ENCODE measurements at places on chromosomes 2 and 18.

GRCh38 chr2:203436496-203436895 is 98.6 kb downstream of the RAPH1 start:
- DNase-seq: no peak

DNA sequence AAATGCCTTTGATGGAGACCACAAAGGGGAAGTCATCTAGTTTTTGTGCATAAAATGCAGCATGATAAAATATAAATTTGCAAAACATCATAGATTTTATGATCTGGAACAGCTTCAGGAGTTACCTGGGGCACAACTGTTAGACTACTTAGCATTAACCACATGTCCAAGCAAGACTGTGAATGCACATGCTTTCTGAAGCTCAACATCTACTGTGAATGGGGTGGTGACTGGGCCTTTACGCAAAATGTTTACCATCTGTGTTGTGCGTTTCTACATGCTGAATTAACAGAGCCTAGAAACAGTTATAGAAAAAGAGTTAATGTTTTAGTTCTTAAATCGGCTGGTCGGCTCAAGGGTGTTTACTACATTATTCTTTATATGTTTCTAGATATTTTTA is 45.5 kb downstream of the KCTD1 start:
- no peak for DNase-seq

- DNase-seq: no peak
Observed at GRCh38 chr18:74446178-74446577, 10.9 kb downstream of the DIPK1C start.

DNA sequence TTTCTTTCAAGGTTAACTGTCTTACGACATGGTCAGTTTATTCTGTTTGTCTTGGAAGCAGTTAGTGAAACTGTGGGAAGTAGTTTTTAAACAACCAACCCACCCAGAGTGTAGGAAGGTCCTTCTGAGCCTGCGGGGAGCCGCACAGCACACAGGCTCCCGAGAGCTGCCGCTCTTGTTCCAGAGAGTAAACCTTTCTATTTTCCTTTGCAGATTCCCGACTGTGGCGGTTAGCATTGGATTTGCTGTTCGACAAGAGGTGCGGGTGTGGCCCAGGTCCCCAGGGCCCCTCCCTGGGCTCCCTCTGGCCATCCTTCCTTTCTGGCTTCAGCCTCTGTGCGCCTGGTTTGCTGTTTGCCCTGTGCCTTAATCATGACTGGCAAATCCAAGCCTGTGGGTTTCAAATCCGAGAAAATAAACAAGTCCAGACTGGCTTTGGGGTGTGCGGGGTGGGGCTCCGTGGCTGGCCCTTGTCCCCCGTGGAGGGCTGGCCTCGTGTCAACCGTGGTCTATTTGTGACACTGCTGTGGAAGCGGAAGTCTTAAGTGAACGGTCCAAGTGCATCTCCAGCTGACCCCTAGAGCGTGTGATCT is 30.7 kb downstream of the IMPA2 start:
- DNase-seq: no peak

DNA sequence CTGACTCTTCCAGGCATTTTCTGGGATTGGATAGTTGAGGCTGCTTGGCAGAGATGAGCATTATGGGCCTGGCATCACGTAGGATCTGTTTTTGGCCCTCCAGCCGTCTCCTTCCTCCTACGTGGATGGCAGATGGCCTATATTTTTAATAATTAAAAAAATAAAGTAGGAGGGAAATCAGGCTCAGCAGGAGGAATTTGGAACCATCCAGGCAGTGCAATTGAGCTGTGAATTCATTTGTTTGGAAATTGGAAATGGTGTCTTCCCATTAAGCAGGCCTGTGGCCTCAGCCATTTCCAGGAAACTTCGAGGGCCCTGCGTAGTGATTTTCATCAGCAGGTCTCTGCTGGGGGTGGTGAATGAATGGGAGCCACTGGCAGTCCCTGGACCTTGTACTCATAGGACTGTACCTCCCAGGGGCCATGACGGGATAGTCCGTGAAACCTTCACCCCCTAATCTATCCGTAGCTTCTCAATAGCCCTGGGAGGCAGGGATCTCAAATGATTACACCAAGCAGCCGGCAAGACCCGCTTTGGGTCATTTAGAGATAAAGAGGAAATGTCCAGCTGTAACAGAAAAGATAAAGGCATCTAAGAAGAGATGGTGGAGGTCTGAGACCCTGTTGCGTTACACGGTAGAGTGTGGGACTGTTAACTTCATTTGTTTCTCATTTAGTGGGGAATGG is 73.1 kb upstream of the TNP1 start:
- DNase-seq: no peak

DNA sequence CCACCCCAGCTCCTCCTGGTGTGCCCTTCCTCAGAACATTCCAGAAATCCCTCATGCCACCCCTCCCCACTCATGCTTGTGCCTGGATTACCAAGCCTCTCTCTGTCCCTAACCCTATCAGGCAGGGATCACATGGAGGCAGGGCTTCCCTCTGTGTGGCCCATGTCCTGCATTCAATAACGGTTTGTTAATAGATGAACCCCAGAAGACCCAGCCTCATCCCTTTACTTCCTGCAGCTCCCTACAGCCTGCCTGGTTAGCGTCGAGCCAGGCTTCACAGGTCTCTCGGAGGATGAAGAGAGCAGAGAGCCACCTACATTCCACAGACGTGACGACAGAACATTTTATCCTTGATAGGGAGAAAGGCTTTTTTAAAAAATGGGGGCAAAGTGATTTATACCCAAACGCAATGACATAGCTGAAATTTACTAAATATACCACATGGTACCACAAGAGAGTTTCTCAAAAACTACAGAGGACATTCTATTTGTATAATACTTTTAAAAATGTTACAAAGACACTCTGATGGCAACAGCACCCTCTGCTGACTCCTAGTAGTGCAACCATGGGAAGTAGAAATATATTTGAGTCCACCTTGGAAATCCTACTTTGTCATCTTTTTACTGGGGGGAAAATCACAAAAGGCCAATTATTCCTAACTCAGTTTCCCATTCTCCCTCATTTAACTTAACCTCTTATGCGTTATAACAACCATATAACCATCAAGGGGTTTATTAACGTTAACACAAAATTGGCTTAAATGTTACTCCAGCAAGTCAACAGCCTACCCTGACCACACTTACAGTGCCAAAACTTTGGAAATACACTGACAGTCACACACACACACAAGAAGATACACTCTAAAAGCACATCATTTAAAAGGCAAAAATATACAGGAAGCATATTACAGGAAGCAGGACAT is 30.7 kb downstream of the FBXO15 start:
- peak; percentile 22 for DNase-seq

All from NCI-H748 treated with DMSO at 0.1 percent for 48 hours (cell line).